ENCODE measurements at places on chromosomes 13 and 19. TPM values are rescaled to one million over a fixed set of nuclear protein-coding genes. Genes with fewer than 3 reads are reported as not detected.

Gene KIR2DL4
- 0.63 TPM for total RNA-seq

GRCh38 chr13:29436721-29437280 lies 158.7 kb downstream of the SLC7A1 start:
- H3K4me3 ChIP-seq: no peak overlapping the region
- H3K4me1 ChIP-seq: no peaks in the 10 kb centered on the region
- no peaks in the 10 kb centered on the region for H3K36me3 ChIP-seq
- DNase-seq: no peak
- no peak overlapping the region for H3K27ac ChIP-seq
- peaks cover 6% of the 10 kb centered on the region for H3K27me3 ChIP-seq

- H3K27me3 ChIP-seq: no peaks in the 10 kb centered on the region
- H3K27ac ChIP-seq: no peak overlapping the region
- peaks cover 8% of the 10 kb centered on the region for H3K4me1 ChIP-seq
- no peak overlapping the region for H3K4me3 ChIP-seq
- H3K36me3 ChIP-seq: no peaks in the 10 kb centered on the region
- DNase-seq: no peak
Measured at GRCh38 chr19:40155749-40156265, 35.4 kb upstream of the MAP3K10 start.

Gene PTPRH
- total RNA-seq: not detected

DNA sequence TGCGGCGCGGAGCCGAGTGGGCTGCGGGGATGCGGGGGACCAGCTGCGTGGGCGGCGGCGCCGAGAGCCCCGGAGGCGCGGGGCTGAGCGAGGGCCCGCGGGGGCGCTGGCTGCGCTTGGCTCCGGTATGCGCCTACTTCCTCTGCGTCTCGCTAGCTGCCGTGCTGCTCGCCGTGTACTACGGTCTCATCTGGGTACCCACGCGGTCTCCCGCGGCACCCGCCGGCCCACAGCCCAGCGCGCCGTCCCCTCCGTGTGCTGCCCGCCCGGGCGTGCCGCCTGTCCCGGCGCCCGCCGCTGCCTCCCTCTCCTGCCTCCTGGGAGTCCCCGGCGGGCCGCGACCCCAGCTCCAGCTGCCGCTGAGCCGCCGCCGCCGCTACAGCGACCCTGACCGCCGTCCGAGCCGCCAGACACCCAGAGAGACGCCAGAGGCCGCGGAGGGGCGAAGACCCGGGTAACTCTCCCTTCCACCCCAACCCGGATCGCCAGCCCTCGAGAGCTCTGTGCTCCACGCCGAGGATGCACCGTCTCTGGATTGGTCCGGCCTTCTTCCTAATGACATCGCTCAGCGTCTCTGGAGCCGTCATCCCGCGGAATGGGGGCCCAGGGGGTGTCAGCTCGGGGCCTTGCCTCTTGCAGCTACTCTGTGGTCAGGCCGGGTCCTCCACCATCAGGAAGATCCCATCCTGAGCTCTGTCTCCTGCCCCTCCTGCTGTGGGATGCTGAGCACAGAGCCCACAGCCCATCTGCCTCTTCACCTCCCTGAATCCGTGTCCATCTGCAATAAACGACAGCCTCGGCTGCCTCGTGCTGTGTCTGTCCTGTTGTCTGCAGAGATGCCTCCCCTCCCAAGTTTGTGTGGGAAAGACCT lies 441 bp downstream of the INAFM1 start:
- H3K27ac ChIP-seq: peak overlapping the region; percentile 50
- H3K36me3 ChIP-seq: peaks cover 11% of the 10 kb centered on the region
- DNase-seq: no peak
- H3K4me1 ChIP-seq: peaks cover 29% of the 10 kb centered on the region

DNA sequence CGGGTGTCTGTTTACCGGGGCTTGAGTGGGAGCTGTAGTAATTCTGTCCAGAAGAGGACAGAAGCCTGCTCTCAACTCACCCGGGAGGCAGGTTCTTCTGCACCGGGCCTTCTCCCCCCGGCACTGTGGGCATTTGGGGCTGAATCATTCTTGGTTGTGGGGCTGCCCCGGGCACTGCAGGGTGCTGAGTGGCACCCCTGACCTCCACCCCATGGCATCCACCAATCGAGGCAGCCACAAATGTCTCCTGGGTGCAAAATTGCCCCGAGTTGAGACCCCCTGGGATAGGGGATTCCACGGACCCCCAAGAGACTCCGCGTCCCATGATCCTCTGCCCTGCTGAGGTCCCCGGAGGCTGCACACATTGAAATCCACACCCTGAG lies 68.8 kb downstream of the GNG7 start:
- peaks cover 24% of the 10 kb centered on the region for H3K4me1 ChIP-seq
- no peak overlapping the region for H3K27ac ChIP-seq
- peaks cover 6% of the 10 kb centered on the region for H3K36me3 ChIP-seq
- no peak overlapping the region for H3K4me3 ChIP-seq

DNA sequence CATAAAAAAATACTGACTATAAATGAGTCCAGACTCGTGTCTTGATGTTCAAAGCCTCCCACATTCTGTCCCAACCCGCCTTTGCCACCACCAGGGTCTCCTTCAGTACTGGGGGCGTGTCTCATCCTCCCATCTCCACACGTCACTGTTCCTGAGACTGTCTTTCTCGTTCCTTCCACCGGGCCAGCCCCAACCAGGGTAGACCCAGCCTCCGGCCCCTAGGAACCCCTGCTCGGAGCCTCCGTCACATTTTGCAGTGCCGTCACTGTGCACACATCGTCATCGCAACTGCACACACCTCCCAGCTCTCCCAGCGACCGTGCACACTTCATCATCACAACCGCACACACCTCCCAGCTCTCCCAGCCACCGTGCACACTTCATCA lies 73.4 kb downstream of the SPACA7 start:
- no peak for DNase-seq
- H3K27ac ChIP-seq: no peak overlapping the region
- H3K4me1 ChIP-seq: no peaks in the 10 kb centered on the region
